Kasumi-1 (cell line): ENCODE measurements at places on chromosomes 16 and 17.

DNA sequence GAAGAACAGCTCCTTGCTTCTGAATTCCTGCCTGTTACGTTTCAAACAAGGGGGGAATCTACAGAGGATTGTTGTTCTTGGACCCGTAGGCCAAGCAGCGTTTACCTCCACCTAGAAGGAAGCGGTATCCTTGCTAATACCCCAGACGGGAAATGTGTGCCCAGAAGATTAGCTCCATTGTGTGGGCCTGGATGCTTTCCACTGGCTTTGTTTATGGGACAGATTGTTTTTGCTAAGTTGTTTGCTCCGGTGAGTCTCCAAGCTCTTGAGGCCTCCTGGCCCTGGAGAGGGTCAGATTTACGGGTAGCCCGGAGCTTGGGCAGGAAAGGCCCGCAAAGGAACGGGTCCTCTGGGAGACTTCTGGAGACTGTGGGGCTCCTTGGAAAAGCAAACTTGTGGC is 28.4 kb upstream of the MRTFB start:
- no peak for DNase-seq

DNA sequence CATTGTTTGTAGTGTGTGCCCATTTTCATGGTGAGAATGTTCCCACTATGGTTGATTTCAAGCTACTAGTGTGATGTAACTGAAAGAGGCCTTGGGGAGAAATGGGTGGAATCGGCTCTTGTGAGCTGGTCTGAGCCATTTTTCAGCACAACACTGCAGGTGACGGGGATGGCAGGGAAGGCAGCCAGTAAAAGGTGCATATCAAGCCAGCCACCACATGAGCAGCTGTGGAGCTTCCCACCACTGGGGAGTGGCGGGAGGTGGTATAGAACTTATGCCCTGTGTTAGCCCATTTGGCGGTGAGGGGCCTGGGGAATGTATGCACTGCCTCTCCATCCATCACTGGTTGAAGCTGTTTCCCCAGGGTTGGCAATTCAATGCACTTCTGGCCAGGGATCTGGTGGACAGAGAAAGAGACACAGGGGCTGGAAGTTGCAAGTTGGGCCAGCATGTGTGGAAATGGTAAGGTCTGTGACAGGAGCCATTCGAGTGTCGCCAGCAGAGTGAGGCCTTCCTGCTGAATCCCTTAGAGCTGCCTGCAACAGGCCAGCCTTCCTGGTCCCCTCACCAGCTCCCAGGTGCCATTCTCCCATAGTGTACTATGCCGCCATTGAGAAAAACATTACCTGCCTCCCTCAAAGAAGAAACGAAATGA is 31.7 kb upstream of the BRD7 start:
- no peak for DNase-seq

- no peak for DNase-seq
These were observed 11.4 kb downstream of the HOXB4 start for GRCh38 chr17:48566717-48567116.

- peak; percentile 80 for DNase-seq
These were observed 129.9 kb downstream of the MGAT5B start for GRCh38 chr17:76997981-76998531.

DNA sequence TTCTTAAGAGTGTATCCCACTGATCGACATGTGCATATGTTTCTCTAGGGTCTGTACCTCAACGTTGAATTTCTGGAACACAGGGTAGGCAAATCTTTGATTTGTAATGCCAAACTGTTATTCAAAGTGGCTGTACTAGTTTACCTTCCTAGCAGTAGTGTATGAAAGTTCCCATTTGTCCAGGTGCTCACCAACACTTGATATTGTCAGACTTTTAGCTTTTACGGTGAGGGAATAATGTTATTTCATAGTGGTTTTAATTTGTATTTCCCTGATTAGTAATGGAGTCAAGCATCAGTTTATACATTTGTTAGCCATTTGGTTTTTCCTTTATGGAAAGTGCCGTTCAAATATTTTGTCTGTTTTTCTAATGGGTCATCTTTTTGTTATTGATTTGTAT is 20.3 kb downstream of the GSDMB start:
- DNase-seq: no peak

GRCh38 chr16:80693553-80693952 is 110.8 kb downstream of the CDYL2 start:
- no peak for DNase-seq
